AG04449 (cell line): ENCODE measurements at places on chromosomes 2 and 18.
A peak's percentile ranks its signal among the peaks of the same experiment; 100 is the strongest.

- no peak for DNase-seq
Measured at GRCh38 chr18:44388329-44388728, 292.4 kb upstream of the SETBP1 start.

DNA sequence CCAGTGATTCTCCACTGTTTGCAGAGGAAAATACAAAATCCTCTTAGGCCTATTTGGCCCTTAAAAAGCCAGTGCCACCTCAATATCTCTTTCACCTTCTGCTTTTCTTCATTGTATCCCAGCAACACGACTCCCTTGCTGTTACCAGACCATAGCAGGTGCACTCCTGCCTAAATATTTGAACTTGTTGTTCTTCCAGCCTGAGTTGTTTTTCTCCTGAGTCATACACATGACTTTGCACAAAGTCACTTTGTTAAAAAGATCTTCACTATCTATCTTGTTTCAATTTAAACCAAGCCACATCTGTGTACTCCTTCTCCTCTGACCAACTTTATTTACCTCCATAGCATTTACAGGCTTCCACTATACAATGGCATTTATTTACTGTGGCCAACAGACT lies 103.6 kb downstream of the LRRTM4 start:
- DNase-seq = no peak

DNA sequence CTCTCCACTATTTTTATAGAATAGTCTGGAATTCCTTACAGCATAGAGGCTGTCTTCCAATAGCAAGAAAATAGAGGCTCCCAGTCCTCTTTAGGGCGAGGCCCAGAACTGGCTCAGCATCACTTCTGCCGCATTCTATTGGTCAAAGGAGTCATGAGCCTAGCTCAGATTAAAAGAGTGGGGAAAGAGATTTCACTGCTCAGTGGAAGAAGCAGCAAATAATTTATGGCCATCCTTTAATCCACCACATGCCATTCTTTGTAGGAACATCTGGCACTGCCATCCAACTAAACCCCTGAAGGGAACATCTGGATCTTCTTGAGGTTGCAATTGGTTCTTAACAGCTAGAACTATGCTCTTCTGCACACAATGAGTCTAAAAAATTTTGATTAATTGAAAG lies 43.4 kb upstream of the NEUROD1 start:
- DNase-seq = no peak

DNA sequence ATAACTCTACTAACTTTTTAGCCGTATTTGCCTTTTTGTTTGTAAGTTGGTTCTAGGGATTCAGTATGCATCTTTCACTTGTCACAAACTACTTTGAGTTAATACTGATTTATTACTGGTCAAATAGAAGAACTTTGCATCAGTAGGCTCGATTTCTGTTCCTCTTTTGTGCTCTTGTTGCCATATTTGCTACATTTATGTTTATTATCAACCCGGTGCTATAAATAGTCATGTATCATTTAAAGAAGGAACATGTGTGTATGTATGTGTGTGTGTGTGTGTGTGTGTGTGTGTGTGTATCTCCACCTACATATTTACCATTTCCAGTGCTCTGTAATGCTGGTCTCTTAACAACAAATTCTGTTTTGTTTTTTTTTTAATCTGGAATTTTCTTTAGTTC lies 79.6 kb upstream of the B3GNT7 start:
- no peak for DNase-seq

DNA sequence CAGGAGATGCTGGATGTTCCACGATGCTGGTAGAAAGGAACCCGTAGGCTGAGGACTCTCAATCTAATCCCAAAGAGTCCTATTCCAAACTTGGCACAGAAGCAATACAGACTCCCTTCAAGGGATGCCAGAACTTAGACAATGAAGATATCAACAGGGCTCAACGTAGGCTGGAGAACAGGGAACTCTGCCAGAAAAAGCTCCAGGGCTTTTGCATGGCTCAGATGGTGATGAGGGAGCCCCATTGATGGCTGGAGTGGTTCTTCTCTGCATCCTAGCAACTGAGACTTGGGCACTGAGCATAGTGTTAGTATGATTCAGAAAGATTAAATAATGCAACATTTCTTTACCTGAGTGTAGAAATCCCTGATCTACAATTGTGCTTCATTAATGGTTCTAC lies 117.2 kb upstream of the NCK2 start:
- no peak for DNase-seq

DNA sequence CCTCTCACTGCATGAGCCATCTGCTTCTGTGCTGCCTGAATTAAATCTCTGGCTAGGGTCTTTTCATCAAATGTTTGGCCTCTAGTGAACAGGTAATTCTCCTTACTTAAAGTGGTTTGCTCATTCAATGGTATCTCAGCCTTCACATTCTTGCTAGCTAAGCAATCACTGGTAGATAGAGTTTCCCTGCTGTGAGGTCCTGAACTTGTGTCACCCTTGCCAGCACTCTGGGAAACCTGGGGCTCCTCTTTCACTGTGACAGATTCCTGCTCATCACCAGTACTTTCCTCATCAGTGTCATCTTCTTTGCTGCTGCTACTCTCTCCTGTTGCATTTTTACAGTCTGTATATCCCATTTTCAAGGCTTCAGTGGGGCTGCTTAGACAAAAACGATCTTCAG lies 69.1 kb upstream of the DTNB start:
- no peak for DNase-seq

DNA sequence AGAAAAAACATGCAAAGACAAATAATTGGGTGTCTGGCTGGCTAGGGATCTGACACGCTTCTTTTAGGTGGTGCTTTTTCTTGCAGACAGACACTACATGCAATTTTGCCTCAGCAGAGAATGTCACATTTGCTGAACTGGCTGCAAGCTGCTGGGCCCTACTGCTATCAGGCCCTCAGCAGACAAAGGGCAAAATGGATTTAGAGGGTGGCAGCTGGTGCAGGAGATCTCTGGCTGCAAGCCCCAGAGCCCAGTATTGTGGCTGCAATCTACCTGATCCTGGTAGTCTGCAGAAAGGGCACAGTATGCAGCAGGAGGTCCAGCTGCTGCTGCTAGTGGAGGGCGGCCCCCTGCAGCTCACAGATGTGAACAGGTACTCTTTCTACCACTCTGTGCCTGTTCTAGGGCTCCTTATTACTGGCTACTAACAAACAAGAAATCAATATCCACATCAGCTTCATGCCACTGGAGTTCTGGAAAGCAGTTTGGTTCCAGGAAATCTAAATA lies 796.7 kb upstream of the CELF4 start:
- no peak for DNase-seq

DNA sequence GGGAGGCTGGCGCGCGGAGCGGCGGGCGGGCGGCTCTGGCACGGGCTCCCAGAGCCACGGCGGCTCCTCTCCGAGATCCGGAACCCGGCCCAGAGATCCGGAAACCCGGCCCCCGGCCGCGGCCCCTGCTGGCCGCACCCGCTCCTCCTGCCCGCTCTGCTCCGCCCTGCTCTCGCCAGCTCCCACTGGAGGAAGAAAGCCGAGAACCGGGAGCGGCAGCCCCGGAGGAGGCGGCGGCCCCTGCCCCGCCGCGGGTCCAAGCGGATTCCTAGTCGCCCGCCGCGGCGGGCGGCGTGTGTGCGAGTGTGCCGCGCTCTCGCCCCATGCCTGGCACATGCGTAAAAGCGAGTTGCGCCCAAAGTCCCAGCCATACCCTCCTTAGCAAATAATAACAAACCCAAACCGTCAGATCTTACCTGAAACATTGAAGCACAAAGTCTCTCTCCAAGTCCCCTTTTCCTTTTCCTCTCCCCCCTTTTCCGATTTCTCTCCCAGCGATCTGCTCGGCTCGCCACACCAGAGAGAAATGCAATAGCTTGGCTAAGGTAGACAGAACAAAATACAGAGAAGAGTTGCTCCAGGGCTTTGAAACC lies 108.7 kb upstream of the KCTD1 start:
- no peak for DNase-seq

GRCh38 chr2:225030203-225030602 lies 12.1 kb downstream of the DOCK10 start:
- DNase-seq = no peak

GRCh38 chr2:110881908-110882307 lies 149.5 kb downstream of the ACOXL start:
- DNase-seq = no peak

DNA sequence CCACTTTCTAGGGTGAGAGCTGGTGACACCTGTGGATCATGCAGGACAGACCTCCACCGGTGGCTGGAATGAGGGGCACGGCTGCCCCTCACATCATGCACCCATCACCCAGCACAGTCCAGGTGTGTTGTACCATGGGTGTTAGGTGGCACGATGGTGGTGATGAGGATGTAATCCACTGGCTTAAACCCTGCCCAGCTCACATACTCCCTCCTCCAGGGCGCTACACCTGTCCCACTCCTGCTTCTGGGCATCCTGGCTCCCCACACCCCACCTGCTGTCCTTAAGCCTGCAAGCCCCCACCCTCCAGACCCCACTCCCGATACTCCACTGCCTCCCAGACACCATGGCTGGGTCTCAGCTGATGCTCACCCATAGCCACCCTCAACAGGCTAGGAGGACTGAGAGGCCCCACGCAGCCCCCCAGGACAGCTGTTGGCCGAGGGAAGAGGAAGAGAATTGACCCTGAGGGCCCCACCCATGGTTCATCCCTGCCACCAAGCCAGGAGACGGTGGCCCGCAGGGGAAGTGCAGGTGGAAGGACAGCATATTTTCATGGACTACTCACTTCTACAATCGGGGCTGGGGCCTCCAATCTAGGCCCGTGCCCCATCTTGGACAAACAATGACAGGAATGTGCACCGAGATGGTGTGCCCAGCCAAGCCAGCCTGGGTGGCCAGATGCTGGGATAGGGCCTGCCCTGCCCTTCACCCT lies 34.3 kb downstream of the MAL start:
- no peak for DNase-seq

DNA sequence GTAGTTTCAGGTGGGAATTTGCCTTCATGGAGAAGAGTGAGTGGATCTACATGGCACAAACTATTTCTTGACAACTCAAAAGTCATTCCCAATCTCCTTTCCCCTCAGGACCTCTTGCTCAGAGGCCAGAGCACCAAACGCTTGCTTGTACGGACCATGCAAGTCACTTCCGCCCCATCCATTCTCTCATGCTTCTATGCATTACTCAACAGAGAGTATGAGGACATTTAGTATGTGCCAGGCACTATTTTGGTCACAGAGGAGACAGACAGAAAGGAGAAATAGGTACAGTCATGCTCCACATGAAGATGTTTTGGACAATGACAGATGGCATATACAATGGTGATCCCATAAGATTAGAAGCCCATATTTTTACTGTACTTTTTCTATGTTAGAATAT lies 117.5 kb downstream of the ACTR3 start:
- no peak for DNase-seq

- no peak for DNase-seq
Measured at GRCh38 chr2:197548582-197548981, 32.7 kb downstream of the MOB4 start.

GRCh38 chr2:64234785-64235184 lies 90.6 kb upstream of the PELI1 start:
- no peak for DNase-seq

GRCh38 chr18:74190086-74190485 lies 41.8 kb downstream of the TIMM21 start:
- DNase-seq = peak; percentile 26
